EH (cell line): ENCODE measurements at places on chromosomes 2 and 18.
A peak's percentile ranks its signal among the peaks of the same experiment; 100 is the strongest.

GRCh38 chr2:234763002-234763873, 188.6 kb upstream of the SH3BP4 start:
- DNase-seq, result peak; percentile 98

DNA sequence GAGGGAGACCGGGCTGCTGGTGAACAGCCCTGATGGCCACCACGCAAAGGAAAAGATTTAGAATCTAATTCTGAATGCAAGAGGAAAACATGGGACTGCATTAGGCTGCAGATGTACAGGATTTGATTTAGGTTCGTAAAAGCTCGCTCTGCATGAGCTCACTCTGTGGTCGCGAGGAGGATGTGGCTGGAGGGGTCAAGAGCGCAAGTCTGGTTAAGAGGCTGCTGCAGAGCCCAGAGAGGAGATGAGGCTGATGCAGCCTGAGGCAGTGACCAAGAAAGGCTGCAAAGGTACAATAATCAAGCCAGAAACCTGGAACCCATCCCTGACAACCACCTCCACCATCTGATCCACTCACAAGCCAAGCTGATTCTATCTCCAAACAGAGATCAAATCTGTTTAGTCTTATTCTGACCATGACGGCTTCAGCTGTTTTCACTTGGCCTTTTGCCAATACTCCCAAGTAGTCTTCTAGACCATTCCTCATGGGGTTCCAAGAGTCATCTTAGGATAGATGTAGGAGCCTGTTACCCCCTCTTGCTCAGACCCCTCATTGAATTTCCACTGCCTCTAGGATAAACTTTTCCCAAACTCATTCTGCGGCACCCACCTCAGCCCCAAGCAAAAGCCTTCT, 58.9 kb upstream of the ARL4C start:
- DNase-seq, result peak; percentile 69

DNA sequence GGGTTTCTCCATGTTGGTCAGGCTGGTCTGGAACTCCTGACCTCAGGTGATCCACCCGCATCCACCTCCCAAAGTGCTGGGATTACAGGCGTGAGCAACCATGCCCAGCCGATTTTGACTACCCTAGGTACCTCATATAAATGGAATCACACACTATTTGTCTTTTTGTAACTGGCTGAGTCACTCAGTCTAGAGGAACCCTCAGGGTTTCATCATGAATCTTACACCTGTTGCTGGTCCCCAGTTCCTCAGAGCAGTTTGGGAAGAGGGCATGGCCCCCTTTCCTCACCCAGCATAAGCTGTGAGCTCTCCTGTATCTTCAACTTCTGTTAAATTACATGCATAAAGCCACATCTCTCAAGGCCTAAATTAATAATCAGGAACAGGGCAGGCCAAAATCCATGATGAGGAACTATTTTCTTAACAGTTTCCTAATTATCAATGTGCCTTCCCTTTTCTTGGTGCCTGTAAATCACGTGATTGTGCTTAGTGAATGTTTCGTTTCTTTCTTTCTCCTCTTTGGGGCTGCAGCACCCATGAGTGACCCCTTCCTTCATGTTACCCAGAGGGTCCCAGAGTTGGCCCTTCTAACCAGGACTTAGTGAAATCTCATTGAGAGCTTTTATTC, 20.9 kb downstream of the DYSF start:
- DNase-seq, result no peak

GRCh38 chr2:238284802-238285515, 3.5 kb downstream of the PER2 start:
- no peak for DNase-seq

- no peak for DNase-seq
These were observed 63.2 kb downstream of the DLGAP1 start for GRCh38 chr18:4391859-4392258.

DNA sequence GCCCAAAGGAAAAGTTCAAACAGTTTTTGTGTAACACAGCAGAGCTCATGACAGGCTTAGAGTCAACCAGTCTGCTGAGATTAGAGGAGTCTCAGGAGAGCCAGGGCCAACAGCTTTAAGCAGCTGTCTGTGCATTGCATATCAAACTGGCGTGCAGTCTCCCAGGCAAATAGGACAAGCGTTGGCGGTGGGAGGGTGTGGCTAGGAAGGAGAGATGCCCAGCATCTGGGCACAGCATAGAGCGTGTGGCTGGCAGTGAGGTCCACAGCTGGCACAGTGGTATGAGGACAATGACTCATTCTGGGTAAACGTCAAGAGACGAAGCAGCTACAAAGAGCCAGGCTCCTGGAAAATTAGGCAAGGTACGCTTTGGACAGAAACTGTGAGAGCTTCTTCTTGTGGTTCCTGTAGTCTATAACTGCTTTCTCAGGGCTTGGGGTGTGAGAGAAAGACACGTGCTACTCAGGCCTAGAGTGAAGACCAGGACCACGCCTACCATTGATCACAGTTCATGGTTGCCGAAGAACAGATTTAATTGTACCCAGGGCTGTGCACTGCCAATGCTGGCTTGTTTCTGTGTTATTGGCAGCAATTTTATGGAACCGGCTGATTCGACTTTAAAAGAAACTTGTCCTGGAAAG, 14.8 kb downstream of the ZAP70 start:
- no peak for DNase-seq

DNA sequence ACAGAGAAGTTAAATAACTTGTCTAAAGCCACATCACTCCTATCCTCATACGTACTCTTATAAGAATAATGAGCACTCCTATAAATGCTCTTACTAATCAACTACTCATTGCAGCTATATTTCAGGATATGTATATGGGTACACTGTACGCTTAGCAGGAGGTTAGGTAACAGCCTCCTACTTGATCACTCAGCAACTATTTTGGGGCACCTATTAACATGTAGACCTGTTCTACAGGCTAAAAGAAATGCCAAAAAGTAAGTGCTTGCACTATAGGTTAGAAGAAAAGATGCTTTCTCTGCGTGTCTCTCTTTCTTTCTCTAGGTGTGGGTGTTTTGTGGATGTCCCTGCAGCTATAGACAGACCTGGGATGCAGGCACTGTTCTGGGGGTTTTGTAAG, 83.1 kb downstream of the TMEM182 start:
- DNase-seq, result no peak

DNA sequence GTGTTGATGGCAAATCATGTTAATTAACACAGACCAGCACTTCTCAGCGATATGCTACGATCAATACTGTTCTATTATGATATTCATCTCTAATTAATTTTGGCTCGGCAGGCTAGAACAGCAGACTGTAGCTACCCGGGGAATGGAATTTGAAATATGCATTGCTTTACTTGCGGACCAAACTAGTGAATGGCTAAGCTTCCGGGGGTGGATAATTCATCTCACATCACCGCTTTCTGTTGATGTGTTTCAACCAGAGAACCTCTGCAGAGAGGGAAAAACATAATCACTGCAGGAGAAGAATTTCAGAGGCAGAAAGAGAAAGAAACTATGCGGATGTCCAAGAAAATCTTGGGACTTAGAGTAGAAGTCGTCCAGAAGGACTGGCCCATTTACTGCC, 490.9 kb downstream of the STK39 start:
- DNase-seq, result no peak

DNA sequence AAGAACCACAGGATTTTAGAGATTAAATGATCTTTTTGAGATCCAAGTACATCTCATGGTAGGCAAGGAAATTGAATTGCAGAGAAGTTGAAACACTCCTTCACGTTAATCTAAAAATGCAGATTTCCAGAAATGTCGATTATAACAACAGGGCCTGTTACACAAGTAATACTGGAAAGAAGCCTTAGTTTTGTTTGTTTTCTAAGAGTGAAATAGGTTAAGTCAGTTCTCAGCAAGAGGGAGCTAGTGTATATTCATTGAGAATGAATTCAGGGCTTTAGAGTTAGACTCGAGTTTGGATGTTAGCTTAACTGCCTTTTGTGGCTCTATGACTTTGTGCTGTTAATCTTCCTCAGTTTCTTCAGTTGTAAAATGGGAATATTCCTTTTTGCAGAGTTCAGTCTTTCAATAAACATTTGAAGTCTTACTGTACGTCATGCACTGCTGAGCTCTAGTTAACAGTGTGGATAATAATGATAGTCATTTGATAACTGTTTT, 926 bp downstream of the NDUFV2 start:
- DNase-seq, result peak; percentile 54

GRCh38 chr2:193518041-193518817, 1323.5 kb upstream of the TMEFF2 start:
- no peak for DNase-seq

DNA sequence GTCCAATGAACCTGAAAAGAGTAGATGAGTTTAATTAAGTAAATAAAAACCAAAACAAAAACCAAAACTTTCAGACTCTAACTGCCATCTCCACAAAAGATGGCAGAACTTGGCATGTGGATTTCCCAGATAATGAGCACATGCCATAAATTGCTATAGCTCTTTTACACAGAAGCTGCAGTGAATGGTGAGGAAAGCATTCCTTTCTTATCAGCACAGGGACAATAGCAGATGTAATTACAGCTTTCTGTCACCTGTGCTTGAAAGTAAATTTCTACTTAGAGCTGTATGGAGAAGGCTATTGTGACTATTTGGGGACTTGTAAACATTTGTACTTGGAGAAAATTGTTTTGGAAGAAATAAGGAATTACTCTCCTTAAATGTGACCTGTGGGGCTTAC, 378.4 kb downstream of the RPRM start:
- no peak for DNase-seq

DNA sequence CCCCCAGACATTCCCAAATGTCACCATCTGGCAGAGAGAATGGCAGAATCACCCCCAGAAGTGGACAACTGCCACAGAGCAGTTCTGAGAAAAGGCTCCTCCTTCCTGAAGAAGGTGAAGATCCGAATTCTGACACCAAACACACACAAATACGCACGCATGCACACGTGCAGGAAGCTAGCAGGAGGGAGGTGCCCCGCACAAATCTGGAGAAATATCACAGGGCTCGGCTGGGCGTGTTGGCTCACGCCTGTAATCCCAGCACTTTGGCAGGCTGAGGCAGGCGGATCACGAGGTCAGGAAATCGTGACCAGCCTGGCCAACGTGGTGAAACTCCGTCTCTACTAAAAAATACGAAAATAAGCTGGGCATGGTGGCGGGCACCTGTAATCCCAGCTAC, 38.5 kb upstream of the ATG16L1 start:
- no peak for DNase-seq

DNA sequence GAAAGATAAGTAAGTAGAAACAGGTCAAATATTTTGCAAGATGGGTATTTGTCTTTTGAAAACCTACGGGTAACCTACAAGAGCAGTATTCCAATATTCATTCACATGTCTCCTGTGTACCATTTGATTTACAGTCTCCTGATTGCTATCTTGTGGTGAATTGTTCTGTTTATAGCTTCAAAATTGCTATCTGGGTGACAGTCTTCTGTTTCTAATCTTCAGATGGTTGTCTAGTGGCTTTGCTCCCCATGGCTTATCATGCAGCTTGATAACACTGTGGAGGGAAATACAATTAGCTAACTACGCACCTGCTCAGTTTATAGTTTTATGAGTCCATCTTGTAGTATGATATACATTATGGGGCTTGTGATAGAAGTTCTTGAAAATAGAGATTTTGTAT, 816.8 kb downstream of the CPS1 start:
- DNase-seq, result no peak

GRCh38 chr2:152875701-152876695, 157.6 kb downstream of the ARL6IP6 start:
- peak; percentile 73 for DNase-seq

GRCh38 chr2:202114795-202115194, 41.7 kb downstream of the KIAA2012 start:
- DNase-seq, result peak; percentile 39

DNA sequence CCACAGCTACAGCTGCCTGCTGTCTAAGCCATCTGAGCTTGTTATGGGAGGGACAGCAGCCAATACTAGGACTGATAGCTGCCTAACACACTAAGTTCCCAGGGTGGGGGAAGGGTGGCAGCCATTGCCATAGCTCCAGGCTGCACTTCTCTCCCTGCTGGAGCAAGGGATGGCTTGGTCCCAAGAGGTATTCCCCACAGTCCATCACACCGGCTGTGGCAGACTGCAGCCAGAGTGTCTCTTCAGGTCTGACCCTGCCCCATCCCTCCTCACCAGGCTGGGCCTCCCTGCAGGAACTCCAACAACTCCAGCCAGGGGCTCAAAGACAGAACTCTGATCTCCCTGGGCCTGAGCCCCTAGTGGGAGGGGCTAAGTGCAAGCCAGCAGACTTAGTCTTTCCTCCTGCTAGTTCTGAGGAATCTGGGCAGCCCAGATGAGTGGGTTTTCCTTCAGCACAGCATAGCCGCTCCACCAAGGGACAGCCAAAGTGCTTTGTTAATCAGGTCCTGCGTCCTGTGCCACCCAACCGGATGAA, 632.1 kb downstream of the SOCS6 start:
- DNase-seq, result no peak

DNA sequence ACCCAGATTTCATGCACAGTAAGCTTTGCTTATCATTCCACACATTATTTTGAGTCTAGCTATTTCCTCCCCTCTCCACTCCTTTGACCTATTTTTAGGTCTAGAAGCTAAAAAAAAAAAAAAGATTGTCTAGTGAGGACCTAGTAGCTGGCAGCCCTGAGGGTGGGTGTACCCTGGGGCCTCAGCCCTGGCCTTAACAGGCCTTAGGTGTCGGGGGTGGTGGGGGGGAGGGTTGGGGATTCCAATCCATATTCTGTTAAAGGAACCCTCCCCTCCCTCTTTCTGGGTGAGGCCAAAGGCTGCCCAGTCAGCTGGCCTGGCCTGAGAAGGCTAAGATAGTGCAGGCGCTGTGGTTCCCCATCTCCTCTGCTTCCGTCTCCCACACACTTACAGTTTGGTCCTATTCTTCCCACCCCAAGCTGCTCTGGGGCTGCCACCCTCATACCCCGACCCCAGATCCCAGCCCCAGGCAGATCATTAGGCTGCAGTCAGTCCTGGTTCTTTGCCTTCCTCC, 65.5 kb upstream of the HK2 start:
- peak; percentile 84 for DNase-seq

GRCh38 chr2:65746931-65747675, 314.7 kb upstream of the SPRED2 start:
- no peak for DNase-seq

DNA sequence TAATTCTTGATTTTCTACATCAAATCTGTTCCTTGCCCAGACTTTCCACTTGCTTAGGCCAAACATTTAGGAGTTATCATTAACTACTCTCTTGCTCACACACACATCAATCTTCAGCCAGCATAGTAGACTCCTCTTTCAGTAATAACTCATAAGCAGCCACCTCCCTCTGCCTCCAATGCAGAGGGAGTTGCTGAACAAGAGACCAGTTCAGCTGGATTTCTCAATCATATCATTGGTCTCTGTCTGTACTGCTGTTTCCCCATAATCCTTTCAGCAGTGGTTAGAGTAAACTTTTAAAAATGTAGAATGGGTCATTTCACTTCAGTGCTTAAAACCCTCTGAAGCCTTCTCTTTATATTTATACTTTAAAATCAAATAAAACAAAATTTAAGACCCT, 112.9 kb downstream of the SLC39A10 start:
- DNase-seq, result no peak

GRCh38 chr2:227479865-227480475, 8.0 kb downstream of the AGFG1 start:
- DNase-seq, result peak; percentile 45

- peak; percentile 85 for DNase-seq
These were observed 6.8 kb downstream of the ZFP36L2 start for GRCh38 chr2:43219383-43220228.
